ENCODE measurements at places on chromosomes 6 and 20.

DNA sequence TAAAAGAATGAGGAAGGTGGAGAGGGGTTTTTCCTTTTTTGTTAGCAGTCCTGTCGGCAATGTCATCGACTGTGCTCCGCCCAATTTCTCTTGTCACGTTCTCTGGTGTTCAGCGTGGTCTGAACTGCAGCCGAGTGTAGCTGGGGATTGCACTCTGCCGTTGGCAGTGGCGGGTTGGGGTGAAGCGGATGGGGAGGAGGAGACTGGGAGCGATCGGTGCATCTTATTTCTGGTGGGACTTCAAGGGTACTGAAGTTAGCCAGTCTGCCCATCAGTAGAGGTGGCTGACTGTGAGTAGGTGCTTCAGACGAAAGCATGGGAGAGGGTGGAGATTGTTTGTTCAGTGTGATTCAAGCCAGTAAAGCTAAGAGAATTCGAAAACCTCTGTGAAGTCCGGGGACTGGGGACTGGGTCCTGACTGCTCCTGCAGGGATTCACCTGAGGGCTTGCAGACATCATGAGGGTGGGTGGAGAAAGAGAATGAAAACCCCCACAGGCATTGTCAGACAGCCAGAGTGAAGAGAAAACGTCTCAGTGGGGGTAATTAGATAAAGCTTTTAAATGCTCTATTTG lies 5.1 kb downstream of the RREB1 start:
- no peak for DNase-seq

DNA sequence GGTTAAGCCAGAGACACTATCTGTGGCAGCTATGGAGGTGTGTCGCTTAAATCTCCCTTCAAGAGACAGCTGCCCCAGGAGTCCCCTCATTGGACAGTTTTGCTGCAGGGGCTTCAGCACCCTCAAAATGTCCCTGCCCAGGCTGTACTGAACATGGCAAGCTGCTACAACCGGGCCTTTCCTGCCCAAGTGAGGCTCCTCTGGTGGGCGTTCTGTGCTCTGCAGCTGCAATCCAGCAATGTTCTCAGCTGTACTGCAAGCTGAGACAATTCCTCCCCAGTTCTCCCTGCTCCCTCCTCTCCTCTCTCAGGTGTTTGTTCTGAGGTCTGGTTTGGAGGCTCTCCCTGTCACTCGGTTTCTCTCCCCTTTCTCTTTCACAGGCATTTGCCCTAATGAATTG lies 190.8 kb upstream of the LAMP5 start:
- no peak for DNase-seq

DNA sequence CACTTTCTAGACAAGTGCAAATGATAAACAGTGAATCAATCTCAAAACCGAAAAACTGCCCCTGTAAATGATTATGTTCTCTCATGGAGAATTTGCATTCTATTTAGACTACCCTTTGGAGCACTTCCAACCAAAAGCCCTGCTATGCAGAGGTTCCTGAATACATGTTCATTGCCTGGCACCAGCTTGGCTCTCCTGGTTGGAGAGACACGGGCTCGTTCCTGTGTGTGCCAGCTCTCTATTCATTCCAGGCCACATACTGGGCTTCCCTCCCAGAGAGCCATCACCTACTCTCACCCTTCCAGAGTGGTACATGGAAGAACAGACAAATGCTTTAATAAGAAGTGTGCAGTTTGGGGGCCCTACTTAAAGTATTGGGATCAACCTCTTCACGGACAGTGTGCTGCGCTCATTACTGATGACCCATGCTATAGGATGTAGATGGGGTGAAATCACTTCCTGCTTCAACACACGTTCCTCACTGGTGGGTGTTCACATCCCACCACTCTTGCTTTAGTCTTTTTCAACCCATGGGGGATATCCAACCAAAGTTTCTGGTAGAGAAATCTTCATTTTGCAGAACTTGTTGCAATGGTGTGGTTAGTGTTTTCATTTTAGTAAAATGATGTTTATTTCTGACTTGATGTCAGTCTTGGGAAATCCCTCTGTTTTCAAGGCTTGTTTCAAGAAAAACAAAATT lies 38.5 kb upstream of the NAA20 start:
- no peak for DNase-seq

DNA sequence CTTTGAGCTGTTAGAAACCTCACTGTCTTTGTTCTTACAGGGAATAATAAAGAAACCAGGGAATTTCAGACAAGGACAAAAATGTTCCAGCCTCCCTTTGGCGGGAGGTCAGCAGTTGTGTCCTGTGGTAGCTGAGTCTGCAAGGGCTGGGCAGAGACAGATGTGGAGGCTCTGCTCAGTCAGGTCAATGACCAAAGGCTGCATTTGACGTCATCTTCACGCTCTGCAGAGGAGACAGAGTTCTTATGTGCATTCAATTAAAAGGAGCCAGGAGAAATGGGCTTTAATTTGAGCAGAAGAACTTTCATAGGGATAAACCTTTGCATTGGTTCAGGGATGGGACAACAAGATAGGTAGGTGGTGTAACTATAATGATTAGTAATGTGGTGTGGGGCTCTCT lies 45.1 kb upstream of the FOXA2 start:
- no peak for DNase-seq

GRCh38 chr6:17397764-17398194 lies 4.4 kb downstream of the CAP2 start:
- no peak for DNase-seq

- no peak for DNase-seq
Measured at GRCh38 chr6:108156938-108157233, 8.9 kb upstream of the NR2E1 start.

GRCh38 chr6:31086788-31087440 lies 25.5 kb downstream of the C6orf15 start:
- no peak for DNase-seq

GRCh38 chr20:17661121-17661744 lies 20.8 kb downstream of the RRBP1 start:
- DNase-seq = no peak

GRCh38 chr6:157967020-157967419 lies 14.6 kb upstream of the SYNJ2 start:
- DNase-seq = no peak

- DNase-seq = no peak
Measured at GRCh38 chr6:43708860-43709653, 21.5 kb upstream of the MRPS18A start.

DNA sequence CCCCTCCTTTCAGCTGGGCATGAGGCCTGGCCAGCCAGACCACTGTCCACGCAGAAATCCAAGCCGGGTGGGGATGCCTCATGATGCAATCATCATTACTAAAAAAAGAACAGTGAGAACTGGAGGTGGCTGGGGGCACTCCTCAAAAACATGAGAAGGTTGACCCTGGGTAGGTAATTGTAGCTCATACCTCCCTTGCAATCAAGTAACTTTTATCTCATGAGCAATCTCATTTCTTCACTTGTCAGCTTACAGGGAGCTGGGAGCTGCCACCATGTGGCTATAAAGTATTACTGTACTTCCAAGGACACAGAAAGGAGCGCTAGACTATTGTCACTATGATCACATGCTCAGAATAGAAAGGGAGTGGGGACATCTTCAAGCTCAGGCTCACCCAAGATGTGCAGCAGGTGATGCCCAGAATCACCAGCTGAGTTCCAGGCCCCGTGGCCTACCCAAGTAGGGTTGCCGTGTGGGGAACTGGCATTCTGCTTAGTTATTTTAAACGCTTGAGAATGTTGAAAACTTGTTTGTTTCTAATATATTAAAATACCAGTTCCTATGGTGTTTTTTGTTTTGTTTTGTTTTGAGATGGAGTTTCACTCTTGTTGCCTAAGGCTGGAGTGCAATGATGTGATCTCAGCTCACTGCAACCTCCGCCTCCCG lies 3.0 kb upstream of the CDH26 start:
- no peak for DNase-seq

- DNase-seq = no peak
Measured at GRCh38 chr20:33893314-33893713, 82.2 kb downstream of the CHMP4B start.

- no peak for DNase-seq
Measured at GRCh38 chr20:35823937-35824336, 52.1 kb downstream of the PHF20 start.

DNA sequence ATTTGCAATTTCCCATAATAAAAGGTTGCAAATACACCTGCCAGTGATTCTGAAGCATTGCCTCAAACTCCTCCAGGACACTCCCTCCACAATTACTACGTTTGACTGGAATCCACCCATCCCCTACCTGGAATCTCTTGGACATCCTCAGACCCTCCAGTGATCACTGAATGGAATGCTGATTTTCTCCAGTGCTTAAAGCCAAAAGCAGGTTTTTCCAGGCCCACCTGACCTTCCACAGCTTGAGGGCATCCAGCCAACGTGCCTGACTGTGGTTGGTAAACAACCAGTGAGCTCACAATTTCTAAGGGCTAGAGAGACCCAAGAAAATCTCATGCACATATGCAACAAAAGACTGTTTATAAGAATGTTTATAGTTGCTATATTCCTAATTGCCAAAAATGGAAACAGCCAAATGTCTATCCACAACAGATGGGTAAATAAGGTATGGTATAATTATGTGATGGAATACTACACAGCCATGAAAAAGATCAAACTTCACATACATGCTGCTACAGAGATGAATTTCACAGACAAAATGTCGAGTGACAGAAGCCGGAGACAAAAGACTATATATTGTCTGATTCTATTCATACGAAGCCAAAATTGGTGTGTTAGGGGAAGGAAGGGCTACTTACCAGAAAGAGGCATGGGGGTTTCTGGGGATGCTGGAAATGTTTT lies 147.1 kb upstream of the RREB1 start:
- no peak for DNase-seq

GRCh38 chr6:10410207-10411050 lies 4.4 kb downstream of the TFAP2A start:
- DNase-seq = no peak

GRCh38 chr6:165725201-165725600 lies 62.2 kb upstream of the PDE10A start:
- no peak for DNase-seq

GRCh38 chr20:21127201-21127981 lies 1.5 kb downstream of the KIZ start:
- DNase-seq = no peak

GRCh38 chr6:165597821-165598220 lies 65.2 kb downstream of the PDE10A start:
- no peak for DNase-seq

DNA sequence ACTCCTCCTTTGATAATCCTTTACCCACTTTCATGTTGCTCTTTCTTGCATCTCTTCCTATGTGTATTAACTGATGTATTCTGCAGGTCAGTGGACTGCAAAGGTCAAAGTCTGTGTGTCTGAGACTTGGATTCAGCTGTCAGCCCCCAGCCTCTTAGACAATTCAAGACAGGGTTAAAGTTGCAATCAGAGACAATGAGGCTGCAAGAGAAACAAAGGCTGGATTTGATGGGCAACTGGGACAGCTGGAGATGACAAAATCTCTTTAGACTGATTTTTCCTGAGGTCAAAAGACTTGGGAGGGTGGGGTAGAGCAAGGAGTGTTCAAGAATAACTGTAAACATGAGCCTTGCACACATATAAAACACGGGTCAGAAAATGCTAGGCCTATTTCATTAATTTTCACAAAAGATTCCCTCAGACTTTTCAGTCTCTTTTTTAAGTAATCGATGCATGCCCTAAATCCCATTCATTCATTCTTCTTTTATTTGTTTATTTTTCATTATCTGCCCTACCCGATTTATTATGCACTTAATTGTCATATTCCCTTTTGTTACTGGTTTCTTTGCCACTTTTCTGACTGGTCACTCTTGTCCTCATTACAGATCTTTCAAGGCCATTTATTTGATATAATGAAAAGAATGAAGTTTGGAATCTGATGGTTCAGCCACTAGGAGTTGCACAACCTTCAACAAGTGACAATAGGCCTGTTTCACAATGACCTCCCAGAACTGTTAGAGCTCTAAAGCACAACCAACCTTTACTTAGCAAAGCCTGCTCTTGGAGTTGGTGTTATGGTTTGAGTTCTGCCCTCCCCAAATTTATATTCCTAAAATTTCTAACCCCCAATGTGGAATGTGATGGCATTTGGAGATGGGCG lies 33.8 kb upstream of the AKAP12 start:
- DNase-seq = no peak

GRCh38 chr6:18533793-18534192 lies 146.6 kb downstream of the RNF144B start:
- DNase-seq = no peak

DNA sequence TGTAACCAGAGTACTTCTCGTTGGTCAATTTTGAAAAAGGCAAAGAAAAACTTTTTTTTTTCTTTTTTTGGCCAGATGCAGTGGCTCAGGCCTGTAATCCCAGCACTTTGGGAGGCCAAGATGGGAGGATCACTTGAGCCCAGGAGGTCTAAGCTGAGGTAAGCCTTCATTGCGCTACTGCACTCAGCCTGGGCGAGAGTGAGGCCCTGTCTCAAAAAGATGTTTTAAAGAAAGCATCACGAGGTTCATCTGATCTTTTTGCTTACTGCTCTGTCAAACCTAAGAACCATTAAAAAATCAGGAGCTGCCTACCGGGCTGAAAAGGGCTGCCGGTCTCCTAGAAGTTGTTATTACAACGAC lies 607 bp downstream of the LYRM2 start:
- DNase-seq = no peak

Data from smooth muscle cell of the brain vasculature (primary cell).